ENCODE measurements at places on chromosomes 16 and 17. TPM values are rescaled to one million over a fixed set of nuclear protein-coding genes. Genes with fewer than 3 reads are reported as not detected.

DNA sequence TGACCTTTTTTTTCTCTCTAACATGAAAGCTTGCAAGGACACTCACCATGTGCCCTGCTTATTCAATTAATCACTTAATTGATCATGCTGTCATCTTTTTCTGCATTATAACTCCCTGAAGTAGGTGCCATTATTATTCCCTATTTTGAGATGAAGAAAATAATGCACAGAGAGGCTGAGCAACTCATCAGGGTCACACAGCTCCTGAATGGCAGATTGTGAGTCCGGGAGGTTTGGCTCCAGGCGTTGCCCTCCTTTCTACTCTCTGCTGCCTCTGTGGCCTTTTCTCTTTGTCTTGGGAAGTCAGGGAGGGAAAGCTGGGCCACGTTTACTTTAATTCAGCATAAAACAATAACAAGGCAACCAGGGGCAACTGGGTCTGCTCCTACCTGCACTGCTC lies 17.2 kb upstream of the N4BP1 start:
- peaks cover 11% of the 10 kb centered on the region for H3K36me3 ChIP-seq
- no peak for DNase-seq
- peaks cover 17% of the 10 kb centered on the region for H3K27me3 ChIP-seq
- peaks cover 24% of the 10 kb centered on the region for H3K4me1 ChIP-seq
- H3K4me3 ChIP-seq = no peak overlapping the region
- H3K27ac ChIP-seq = no peak overlapping the region

DNA sequence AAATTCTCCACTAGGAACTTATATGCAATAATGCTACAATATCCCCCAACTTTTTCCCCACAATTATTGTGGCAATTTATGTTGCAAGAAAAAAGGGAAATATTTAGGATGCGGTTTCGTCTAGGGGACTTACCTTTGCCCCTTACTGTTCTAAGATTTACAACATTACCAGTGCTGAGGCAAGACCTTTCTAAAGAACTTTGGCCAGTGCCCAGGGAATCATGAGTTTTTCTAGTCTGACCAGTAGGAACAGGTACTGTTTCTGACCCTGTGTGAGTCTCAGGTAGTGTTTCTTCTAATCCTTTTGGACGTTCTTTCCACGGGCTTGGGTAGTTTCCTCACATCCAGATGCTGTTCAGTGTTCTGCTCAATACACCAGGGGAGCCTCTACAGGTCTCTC lies 373.7 kb downstream of the HAPSTR1 start:
- H3K36me3 ChIP-seq = peaks cover 5% of the 10 kb centered on the region
- peaks cover 23% of the 10 kb centered on the region for H3K4me1 ChIP-seq
- H3K27ac ChIP-seq = no peak overlapping the region
- no peak for DNase-seq
- H3K27me3 ChIP-seq = peaks cover 13% of the 10 kb centered on the region

DNA sequence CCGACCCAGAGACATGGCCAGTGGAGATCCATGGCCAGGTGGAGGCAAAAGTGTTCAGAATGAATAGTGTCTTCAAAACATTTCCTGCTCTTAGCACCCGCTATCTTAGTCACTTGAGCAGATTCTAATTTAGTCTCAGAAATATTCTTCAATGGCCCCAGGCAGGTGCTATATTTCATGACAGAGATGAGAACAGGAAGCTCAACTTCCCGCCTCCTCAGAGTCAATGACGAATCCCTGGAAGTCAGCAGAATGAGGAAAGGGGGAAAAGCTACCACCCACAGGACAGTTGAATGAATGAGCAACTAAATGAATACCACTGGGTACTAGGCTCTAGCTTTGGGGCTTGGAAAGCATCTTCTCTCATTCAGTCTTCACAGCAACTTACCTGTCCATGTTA lies 147.2 kb downstream of the ASIC2 start:
- no peak for DNase-seq
- H3K36me3 ChIP-seq = no peaks in the 10 kb centered on the region
- H3K4me1 ChIP-seq = no peaks in the 10 kb centered on the region
- H3K4me3 ChIP-seq = no peak overlapping the region
- H3K27me3 ChIP-seq = peaks cover 33% of the 10 kb centered on the region

GRCh38 chr17:82863941-82864712 lies 24.3 kb upstream of the ZNF750 start:
- no peak overlapping the region for H3K27ac ChIP-seq
- H3K4me1 ChIP-seq = peaks cover 15% of the 10 kb centered on the region
- no peak for DNase-seq
- H3K36me3 ChIP-seq = peaks cover 13% of the 10 kb centered on the region

Gene HOXB1
- not detected for total RNA-seq

DNA sequence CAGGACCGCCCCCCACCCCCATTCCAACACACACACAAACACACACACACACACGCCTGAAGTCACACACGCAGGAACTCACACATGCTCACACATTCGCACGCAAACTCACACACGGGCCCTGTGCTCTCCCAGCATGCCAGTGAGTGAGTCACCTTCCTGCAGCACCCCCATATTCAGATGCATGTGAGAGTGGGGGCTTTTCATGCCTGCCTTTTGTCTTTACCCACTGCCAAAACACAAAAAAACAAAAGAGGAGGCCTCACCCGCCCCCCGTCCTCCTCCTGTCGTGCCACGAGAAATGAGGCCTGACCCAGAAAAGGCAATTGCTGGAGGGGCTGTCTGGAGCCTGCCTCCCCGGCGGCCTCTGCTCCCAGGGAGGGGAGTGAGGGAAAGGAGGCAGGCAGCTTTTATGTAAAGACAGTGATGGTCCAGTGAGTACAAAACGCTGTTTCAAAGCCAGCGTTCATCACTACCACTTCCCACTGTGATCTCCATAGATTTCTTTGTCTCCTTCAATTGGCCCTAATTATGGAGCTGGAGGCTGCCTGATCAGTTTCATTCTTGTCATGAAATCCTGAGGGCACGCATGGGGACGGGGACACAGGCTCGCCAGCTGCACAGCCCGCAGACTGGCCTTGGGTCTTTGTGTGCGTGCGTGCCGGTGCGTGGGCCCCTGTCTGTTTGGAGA lies 29.5 kb upstream of the GSE1 start:
- no peak overlapping the region for H3K4me3 ChIP-seq
- DNase-seq = no peak
- H3K36me3 ChIP-seq = no peaks in the 10 kb centered on the region
- no peaks in the 10 kb centered on the region for H3K4me1 ChIP-seq
- H3K27ac ChIP-seq = no peak overlapping the region

- no peak overlapping the region for H3K27ac ChIP-seq
- H3K4me1 ChIP-seq = no peaks in the 10 kb centered on the region
- no peaks in the 10 kb centered on the region for H3K36me3 ChIP-seq
- H3K27me3 ChIP-seq = no peaks in the 10 kb centered on the region
- DNase-seq = no peak
Observed at GRCh38 chr16:7709186-7709585, 376.5 kb downstream of the RBFOX1 start.

Gene TBC1D3C
- not detected for total RNA-seq

Data from Calu3 (cell line).